ENCODE measurements at places on chromosomes 4 and X. TPM values are rescaled to one million over a fixed set of nuclear protein-coding genes. Genes with fewer than 3 reads are reported as not detected.

DNA sequence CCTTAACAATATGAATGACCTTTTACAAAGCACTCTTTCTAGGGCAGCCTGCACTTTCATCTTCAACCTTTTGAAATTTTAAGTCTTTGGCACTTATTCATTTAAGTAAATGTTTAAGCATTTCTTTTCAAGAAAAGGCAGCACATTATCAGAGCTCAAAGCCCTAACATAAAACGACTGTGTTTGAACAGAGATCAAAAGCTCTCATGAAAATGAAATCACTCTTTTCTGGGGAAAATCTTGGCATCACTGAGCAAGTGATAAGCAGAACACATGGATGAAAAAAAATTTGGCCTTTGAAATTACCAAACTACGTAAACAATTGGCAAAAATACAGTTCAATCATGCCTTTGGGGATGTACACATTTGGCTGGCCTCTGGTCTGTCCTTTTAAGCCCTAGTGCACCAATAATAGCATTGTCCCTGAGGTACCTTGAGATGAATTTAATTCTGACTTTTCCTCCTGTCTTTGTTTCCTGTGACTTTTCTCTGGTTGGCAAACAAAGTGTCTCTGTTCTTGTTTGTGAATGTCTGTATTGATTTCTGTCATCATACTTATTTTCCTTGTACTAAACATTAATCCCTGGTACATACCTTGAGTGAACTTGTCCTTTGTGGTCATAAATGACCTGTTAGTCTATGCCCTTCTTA, 12.9 kb upstream of the ODAM start:
- peak; percentile 7 for DNase-seq

DKC1 gene
- polyA plus RNA-seq = 30.7 TPM

DNA sequence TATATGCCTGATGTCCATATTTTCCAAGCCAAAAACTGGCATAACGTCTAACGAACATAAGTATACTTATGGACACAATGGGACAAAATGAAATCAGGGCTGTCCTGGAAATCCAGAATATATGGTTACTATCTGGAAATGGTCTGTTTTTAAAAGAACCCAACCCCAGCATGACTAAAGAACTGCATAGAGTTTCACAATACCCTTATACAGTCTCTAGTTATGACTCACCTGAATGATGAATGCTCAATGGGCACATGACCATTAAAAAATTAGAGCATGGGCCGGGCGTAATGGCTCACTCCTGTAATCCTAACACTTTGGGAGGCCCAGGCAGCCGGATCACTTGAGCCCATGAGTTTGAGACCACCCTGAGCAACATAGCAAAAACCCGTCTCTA, 31.8 kb downstream of the AMMECR1 start:
- no peak for DNase-seq

DNA sequence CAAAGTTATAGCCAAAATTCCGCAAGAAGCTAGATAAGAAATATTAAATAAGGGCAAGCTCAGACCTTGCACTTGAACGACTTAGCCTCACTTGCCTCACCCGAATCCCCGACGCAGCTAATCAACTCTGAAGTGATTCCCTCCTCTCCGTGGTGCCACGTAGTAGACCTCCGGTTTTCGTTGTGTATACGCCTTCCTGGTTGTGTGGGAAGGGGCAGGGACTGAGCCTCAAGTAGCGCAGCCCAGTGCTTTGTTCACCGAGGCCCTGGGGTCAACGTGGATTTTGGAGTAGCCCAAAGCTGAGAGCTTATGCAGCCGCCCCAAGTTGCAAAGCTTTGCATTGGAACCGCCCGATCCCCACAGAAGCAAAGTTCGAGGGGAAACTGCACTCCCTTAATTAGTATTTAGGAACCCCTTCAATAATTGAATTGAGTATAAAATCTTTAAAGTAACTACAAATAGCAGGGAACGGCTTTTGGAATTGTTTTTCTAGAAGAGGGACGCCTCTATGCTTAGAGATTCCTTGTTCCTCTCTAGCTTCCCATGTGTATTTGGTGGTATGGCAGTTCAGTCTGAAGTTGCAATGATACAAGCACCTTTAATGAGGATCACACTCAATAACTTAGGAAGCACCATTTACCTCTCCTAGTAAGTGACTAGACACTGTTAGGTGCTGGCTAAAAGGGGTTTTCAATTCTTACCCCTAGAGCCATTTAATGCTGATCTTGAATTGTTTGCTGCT, 55.7 kb downstream of the LINC00632 start:
- DNase-seq = peak; percentile 48

DNA sequence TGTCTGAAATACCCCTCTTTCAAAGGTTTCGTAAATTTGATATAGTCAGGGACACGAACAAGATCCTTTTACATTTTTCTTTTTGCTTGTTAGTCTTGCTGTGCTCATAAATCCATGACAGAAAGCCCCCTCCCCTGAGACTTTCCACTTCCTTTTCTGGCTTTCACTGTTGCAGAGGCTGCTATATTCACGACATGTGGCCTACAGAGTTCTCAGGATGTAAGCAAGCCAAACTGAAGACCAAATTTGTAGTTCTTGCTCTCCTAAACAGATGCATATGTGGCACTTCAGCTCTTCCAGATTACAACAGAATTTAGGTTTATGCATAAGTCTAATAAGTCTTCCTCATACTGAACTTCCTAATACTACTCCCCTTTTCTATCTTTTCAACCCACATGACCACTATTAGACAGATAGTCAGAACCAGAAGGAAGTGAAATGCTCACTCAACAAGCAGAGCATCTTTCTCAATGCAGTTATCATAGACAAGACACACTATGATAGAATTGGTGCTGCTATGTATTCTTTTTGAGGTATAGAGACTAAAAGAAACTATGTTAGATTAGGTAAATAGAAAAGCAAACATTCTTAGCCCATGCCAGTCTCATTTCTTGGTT, 15.0 kb downstream of the BTK start:
- DNase-seq = no peak

GRCh38 chr4:174474457-174475075, 47.7 kb downstream of the HPGD start:
- DNase-seq = no peak

DNA sequence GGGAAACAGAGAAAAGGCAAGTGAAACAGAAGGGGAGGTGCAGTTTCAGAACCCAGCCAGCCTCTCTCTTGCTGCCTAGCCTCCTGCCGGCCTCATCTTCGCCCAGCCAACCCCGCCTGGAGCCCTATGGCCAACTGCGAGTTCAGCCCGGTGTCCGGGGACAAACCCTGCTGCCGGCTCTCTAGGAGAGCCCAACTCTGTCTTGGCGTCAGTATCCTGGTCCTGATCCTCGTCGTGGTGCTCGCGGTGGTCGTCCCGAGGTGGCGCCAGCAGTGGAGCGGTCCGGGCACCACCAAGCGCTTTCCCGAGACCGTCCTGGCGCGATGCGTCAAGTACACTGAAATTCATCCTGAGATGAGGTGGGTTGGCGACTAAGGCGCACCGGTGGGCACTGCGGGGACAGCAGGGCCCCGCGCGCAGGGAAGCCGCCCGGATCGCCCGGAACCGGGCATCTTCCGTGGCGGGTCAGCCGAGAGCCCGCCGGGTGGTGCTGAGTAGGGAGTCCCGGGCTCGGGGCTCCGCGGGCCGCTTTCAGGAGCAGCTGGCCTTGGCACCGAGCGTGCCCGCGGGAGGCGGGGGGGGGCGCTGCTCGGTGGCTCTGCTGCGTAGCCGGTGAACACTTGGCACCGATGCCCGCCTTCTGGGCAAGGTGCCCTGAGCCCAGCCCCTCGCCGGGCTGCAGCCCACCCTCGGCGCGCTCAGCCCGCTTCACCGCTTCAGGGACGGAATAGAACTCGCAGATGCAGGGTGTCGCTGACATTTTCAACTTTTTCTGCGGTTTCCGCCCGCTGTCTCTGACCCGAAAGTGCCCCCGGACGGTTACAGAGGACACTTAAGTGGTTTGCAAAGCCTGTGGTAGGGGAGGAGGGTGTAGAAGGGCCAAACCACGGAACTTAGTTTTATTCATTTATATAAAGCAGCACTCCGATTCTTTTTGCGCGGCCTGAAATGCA, at the start of gene CD38:
CD38 (plus strand) TSS at position 40 of the 953 bp plus-strand sequence; CDS start at position 127, 87 bp downstream.
- DNase-seq = no peak

GRCh38 chr4:123851521-123851920, 454.9 kb downstream of the SPRY1 start:
- no peak for DNase-seq

MAGEA11 gene
- polyA plus RNA-seq = not detected

GRCh38 chr4:127631420-127631819, 1.3 kb upstream of the INTU start:
- DNase-seq = no peak

DNA sequence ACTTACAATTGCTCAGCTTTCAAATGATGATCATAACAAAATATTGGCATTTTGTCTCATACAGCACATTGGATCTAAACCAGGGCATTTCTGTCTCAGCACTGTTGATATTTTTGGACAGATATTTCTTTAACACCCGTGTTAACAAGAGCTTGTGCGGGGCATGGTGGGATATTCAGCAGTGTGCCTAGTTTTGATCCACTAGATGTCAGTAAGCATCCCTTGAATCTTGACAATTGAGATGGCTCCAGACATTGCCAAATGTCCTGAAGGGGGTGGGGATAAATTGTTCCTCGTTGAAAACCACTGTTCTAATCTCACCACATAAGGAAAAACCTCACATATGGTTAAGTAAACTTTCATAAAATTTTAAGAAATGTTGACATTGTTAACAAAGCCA, 806.3 kb downstream of the STIM2 start:
- no peak for DNase-seq

GPR34 gene
- 10.6 TPM for polyA plus RNA-seq
